Endothelial cell of umbilical vein (primary cell): ENCODE measurements at places on chromosomes 1 and 21. TPM values are rescaled to one million over a fixed set of nuclear protein-coding genes. Genes with fewer than 3 reads are reported as not detected.

The PRAMEF15 gene
- not detected in 2 replicates for total RNA-seq

GRCh38 chr1:214402613-214403083 is 121.7 kb downstream of the SMYD2 start:
- H3K36me3 ChIP-seq = peaks cover 10% of the 10 kb centered on the region
- H3K4me1 ChIP-seq = peaks cover 35% of the 10 kb centered on the region
- no peaks in the 10 kb centered on the region for H3K27me3 ChIP-seq
- H3K27ac ChIP-seq = peak overlapping the region; percentile 99

The RGSL1 gene
- total RNA-seq = not detected in 2 replicates

The CAPN2 gene
- 316 and 420 TPM in 2 replicates for total RNA-seq

DNA sequence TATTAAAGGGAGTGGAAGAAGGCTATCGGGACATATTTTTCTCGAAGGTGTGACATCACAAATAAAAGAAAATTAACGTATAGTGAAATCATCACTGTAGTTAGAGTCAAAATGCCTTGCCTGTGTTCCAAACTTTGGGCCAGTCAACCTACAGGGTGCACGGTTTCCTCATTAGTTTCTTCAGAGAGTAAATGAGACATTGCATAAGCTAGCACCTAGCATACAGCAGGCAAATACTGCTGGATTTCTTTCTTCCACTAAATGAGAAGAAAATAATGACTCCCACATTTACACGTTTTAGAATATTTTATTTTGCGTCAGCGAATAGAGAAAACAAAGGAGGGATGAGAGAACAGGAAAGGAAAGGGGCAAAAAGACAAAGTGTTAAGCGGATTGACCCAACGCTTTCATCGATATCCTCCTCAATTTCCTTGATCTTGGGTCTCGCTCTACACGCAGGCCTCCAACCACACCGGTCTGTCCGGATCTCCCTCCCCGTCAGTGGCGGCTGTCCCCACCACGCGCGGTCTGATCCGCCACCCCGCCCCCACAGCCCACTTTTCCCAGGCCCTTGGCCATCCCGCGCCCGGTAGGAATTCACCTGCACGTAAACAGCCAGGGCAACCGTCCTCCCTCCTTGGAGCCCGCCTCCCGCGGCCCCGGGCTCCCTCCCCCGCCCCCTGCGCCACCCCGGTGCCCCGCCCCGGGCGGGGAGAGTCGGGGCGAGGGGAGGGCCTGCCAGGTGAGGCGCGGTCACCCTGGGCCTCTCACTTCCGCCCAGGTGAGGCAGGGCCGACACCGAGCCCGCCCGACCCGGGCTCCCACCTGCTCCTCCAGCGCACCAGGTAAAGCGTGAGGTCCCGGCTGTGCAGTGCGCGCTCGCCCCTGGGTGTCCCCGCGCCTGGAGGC is at the start of gene PATJ:
TSS of gene PATJ (plus strand) at position 770 of the 909 bp plus-strand sequence. CDS start 20,413 bp downstream, outside the sequence.
- H3K36me3 ChIP-seq = no peaks in the 10 kb centered on the region
- peak within 1 kb of the TSS; percentile 76 for H3K4me3 ChIP-seq
- H3K27me3 ChIP-seq = no peaks in the 10 kb centered on the region
- peak within 1 kb of the TSS; percentile 40 for H3K27ac ChIP-seq

DNA sequence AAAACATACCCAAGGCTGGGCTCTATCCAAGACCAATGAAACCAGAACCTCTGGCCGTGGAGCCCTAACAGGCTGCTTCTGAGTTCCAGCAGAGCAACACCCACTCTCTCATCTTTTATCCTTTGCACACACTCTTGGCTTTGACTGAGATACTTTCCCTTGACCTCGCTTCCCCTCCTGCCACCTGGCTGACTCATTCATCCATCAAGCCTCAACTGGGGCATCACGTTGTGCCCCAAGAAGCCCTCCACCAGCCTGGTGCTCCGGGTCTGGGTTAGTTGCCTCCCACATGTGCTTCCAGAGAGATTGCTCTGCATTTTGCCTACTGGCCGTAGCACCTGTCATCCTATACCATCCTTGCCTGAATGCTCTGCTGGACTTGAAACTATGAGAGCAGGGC is 34.5 kb upstream of the SERBP1 start:
- H3K27ac ChIP-seq = no peak overlapping the region
- H3K4me1 ChIP-seq = peaks cover 40% of the 10 kb centered on the region
- no peaks in the 10 kb centered on the region for H3K36me3 ChIP-seq

DNA sequence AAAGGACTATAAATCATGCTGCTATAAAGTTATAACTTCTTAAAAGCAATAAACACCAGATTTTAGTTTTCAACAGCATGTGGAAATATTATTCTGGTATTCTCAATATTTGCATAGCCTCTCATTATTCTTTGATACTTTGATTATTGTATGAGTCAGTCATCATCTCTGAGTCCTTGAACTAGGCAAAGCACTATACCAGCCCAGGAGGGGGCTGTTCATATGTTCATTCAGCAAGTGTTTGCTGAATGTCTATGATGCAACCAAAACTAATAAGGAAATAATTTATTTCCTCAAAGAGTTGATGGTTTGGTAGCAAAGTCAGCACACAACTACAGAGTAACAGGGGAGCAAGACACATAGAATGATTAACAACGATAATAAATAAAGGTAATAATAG is 175.6 kb upstream of the C1orf105 start:
- H3K4me3 ChIP-seq = no peak overlapping the region
- H3K36me3 ChIP-seq = no peaks in the 10 kb centered on the region
- H3K27ac ChIP-seq = no peak overlapping the region

The PRAMEF5 gene
- not detected in 2 replicates for total RNA-seq

DNA sequence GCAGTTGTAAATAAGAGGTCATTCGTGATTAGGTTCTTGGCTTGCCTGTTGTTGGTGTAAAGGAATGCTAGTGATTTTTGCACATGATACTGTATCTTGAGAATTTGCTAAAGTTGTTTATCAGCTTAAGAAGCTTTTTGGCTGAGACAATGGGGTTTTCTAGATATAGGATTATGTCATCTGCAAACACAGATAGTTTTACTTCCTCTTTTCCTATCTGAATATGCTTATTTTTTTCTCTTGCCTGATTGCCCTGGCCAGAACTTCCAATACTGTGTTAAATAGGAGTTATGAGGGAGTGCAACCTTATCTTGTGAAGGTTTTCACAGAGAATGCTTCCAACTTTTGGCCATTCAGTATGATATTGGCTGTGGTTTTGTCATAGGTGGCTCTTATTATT is 576.1 kb upstream of the RGS18 start:
- no peak overlapping the region for H3K27ac ChIP-seq
- no peaks in the 10 kb centered on the region for H3K36me3 ChIP-seq
- H3K27me3 ChIP-seq = no peaks in the 10 kb centered on the region
- no peak overlapping the region for H3K4me3 ChIP-seq
- no peaks in the 10 kb centered on the region for H3K4me1 ChIP-seq
- no peak for DNase-seq

DNA sequence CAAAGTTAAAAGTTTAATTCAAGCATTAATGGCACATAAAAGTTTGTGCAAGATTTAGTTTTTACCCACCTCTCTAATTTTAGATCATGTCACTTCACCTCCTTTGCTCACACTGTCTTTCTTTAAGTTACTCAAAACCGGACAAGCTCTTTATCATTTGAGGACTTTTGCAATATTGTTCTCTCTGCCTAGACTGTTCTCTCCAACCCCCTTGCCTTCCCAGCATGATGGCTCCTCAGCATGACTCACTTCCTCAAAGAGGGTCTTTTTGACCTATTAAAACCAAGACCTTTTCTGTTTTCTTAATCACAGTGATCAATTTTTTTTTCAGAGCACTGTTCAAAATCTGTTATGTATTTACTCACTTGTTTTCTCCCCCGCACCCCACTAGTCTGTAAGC is 61.3 kb downstream of the XKR8 start:
- peaks cover 6% of the 10 kb centered on the region for H3K4me1 ChIP-seq
- H3K27me3 ChIP-seq = no peaks in the 10 kb centered on the region
- H3K4me3 ChIP-seq = no peak overlapping the region
- DNase-seq = no peak
- peaks cover 4% of the 10 kb centered on the region for H3K36me3 ChIP-seq

DNA sequence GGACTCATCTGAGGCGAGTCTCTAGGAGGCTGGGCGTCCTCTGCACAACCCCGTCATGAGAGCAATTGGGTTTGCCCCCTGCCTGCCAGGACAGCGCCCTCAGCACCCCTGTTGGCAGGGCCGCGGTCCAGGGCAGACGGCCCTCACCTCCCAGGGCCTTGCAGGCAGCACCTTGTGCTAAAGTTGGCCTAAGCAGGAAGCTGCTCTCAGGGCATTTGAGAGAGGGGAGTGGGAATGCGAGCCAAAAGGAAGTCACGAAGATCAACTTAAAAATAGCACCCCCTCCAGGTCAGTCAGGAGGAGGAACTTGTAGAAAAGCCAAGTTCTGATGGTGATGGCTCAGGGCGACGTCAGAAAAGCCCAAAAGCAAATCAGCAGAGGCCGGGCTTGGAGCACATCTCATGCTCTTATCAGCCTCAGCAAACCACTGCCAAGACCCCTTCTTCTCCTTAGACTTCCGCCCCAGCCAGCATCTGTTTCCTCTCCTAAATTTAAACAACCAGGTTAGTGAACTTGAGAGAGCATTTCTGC is 12.6 kb upstream of the ADORA3 start:
- peak overlapping the region; percentile 71 for H3K27ac ChIP-seq
- peaks cover 28% of the 10 kb centered on the region for H3K4me1 ChIP-seq
- peak overlapping the region; percentile 3 for H3K4me3 ChIP-seq
- no peaks in the 10 kb centered on the region for H3K27me3 ChIP-seq

The PROK1 gene
- not detected in 2 replicates for total RNA-seq

The TBX15 gene
- not detected in 2 replicates for total RNA-seq
